ENCODE measurements at places on chromosomes 7 and 10.

GRCh38 chr7:17239046-17239445, 59.4 kb upstream of the AHR start:
- DNase-seq, result no peak

- DNase-seq, result no peak
Measured at GRCh38 chr7:69250958-69251357, 347.3 kb upstream of the AUTS2 start.

DNA sequence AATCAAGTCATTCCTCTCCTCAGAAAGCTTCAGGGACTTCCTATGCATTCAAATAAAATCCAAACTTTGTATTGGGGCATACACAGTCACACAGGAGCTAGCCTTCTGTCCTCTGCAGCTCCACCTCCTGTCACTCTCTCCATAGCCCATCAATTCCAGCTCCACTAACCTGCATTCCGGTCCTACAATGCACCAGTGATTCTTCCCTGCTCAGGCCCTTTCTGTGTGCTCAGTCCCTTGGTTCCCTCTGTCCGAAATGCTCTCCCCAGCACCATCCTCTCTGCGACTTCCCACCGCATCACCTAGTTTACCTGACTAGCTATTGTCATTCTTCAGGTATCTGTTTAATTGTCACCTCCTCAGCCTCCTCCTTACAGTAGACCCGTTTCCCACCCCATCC, 26.4 kb upstream of the YAE1 start:
- no peak for DNase-seq

GRCh38 chr10:69453795-69454194, 2.5 kb downstream of the TSPAN15 start:
- DNase-seq, result no peak

- no peak for DNase-seq
Measured at GRCh38 chr7:101575721-101576120, 53.4 kb downstream of the MYL10 start.

DNA sequence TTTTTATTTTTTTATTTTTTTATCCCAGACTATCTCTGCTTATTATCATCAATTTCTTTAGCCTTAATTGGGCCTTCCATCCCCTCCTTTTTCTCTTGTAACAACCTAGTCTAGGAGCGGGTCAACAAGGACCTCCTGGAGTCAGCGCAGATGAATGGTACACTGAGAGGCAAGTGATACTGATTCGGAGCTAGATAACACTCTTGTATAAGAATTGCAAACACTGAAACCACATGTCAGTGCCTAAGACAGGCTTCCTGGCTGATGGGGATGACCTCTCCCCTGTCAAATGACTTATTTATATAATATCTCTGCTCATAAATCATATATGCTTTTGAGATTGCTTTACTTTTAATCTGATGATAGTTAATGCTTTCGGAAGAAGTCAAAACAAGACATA, 22.7 kb downstream of the BPGM start:
- DNase-seq, result no peak

- DNase-seq, result no peak
Measured at GRCh38 chr10:6128591-6129251, 39.9 kb downstream of the RBM17 start.

GRCh38 chr10:103510791-103511752, 17.6 kb downstream of the NEURL1 start:
- DNase-seq, result no peak

DNA sequence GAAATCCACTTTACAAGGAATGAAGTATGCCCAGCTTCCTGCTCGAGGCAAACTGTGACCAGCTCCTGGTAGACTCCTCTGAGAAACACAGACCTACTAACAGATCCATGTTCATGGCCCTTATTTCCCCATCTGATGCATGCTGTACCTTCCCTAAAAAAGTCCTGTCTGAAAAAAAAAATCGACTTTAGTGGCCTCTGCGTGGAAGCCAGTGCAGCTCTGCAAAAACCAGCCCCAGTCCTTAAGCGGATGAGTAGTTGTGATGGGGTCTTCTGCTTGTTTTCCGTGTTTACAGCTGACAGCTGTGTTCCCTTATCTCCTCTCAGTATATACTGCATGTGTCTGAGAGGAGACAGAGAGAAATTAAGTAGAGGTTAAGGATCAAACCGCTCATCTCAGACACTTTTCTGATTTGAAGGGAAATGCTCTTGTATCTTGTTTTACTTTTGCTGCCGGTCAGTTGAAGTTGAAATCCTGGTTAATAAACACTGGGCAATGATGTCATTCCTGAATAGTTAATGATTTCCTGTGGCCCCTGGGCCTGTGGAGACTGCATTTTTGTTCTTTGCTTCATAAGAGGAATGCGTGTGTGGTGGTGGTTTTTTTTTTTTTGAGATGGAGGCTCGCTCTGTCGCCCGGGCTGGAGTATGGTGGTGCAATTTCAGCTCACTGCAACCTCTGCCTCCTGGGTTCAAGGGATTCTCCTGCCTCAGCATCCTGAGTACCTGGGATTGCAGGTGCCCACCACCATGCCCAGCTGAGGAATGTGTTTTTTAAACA, 67.6 kb downstream of the DOCK1 start:
- DNase-seq, result peak; percentile 79

DNA sequence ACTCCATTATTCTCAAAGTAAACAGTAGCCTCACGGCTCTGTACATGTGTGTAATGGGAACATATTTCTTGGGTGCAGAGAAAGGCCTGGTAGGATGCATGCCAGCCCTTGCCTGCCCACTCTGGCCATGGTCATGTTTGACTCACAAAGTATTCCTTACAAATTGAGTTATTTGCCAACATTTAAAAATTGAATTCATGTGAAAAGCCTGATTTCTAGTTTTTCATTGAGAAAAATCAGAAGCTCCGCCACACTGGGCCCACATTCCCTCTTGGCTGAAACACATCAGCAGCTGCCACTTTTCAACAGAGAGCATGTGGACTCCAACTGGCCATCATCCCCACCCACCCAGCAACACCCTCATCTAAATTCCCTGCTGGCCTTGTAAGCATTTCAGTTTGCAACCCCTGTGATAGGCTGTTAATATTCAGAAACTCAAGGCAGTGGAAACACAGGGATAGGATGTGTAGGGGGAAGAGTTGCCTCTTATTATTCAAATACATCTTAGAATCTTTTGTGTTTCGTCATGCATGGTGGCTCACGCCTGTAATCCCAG, 40.9 kb downstream of the CDH23 start:
- no peak for DNase-seq

DNA sequence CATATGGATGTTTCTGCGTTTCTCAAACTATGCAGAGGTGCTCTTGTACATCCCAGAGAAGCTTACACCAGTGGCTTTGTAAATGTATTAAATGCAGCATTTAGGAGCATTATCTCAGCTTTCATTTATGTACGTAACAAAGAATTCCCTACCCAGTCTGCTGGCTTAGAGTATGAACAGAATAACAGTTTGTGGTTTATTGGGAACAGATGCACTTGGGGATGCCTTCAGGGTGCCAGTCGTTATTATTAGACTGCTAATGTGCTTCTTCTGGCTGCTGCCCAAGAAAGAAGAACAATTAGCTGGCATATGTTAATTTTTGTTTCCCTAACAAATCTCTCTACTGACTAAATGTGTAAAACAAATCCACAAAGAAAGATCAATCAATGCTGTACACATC, 241.9 kb downstream of the FOXP2 start:
- no peak for DNase-seq

DNA sequence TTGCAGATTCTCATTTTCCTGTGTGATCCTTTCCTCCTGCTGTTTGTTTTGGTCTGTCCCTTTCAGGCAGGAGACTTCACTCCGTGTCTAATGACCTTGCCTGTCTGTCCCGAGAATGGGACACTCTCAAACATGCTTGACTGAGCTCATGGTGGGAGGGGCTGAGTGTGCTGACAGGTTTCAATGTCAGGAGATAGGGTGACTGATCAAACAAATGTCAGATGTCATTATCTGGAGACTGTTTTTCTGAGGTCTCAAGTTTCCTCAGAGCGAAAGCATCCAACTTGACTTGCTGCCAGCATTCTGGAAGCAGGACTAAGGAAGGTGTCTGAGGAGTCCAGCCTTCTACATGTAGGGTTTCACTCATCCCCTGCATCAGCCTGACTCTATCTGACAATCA, 228.8 kb upstream of the KIAA1217 start:
- DNase-seq, result no peak

GRCh38 chr7:95723583-95724180, 48.7 kb upstream of the DYNC1I1 start:
- peak; percentile 28 for DNase-seq

GRCh38 chr10:63630931-63631680, 109.9 kb downstream of the REEP3 start:
- DNase-seq, result no peak

DNA sequence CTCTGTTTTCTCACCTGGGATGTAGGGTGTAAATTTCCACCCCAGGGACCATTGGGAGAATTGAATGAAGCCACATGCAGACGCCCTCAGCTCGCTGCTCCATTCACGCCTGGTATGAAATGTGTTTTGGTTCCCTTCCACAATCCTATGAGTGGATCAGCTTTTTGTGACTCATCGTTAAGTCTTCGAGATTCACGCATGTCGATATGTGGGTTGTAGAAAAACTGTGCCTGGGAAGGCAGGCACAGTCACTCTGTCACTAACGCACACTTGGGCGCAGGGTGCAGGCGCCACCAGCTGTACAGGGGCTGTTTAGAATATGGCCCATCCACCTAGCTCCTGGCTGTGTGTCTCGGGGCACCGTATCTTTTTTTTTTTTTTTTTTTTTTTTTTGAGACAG, 64.2 kb upstream of the SH2B2 start:
- DNase-seq, result peak; percentile 35

- no peak for DNase-seq
Measured at GRCh38 chr10:105243381-105243780, 602.3 kb downstream of the SORCS3 start.

GRCh38 chr10:88114368-88114767, 250.9 kb downstream of the PTEN start:
- DNase-seq, result no peak
